Stimulated activated CD4-positive, alpha-beta T cell treated with anti-CD3 and anti-CD28 coated beads, Interleukin-12 subunit alpha, Interleukin-12 subunit beta, amount 100 ng/mL, for 24 hours (primary cell): ENCODE measurements at places on chromosomes 12 and 14.
A peak's percentile ranks its signal among the peaks of the same experiment; 100 is the strongest.

GRCh38 chr12:47870175-47870781 is 34.5 kb downstream of the VDR start:
- no peak for DNase-seq

- no peak for DNase-seq
These were observed 690.3 kb downstream of the AACS start for GRCh38 chr12:125755512-125755911.

DNA sequence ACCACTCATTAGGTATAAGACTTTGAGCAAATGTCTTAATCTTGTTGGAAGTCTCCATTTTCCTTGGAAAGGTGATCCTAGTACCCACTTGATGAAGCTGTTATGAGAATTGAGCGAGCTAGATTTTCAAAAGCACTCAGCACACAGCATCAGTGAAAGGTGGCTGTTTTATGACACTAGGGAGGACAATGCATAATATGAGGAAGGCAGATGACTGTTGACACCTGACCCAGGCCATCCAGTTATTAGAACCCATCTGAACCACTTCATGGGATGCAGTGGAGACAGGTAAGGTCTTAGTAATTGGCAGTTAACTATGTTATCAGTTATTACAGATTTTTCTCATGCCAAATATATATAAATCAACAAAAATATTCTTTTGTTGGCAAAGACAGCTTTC is 369.9 kb upstream of the PDE3A start:
- DNase-seq = no peak

DNA sequence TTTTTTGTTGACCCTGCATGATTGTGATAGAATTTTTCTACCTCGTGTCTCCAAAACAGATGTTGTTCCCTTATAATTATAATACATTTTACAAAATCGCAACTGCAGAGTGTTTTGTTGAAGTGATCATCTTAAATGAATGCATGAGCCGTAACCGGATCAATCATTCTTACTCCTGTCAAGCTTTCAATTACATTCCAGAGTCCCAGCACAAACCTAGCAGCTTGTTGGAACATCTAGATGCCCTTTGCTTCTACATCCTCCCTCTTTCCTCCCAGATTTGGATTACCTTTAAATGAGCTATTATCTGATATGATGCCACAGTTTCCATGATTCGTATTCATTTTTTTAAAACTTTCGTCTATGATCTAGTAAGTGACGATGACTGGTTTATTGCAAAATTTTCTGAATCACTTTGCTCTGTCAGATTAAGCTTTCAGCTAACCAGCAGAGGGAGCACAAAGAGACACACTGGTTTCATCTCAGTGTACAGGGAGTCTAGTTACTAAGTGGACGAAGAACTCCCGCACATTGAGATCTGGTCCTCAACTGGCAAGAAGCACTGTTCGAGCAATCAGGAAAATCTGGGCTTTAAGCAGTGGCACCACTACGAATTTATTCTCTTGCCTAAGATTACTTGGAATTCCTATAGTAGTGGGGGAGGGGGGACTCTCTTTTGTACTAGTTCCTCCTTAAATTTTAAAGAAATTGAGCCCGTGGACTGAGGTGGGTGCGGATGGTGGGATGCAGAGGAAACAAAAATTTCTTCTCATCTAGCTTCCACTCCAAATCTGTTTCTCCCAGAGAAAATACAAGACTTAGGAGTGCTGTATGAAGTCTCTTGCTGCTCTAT is 40.9 kb downstream of the TSHR start:
- no peak for DNase-seq

DNA sequence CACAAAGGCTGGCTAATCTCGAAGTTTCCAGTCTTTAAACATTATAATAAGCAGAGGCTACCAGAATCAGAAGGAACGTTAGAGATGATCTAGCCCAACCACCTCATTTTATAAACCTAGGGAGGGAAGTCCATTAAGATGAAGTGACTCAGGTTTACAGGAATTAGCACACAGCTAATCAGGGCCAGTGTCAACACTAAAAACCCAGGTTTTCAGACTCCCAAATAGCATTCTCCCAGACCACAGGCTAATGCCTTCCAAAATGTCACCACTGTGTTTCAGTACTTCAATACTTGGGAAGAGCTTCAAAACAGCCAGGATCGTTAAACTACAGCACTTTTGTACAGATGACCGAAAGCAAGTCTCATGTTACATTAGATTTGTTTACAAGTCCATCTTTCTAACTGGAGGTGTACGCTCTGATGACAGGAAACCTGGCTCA is 89.2 kb downstream of the FOXN3 start:
- DNase-seq = no peak

DNA sequence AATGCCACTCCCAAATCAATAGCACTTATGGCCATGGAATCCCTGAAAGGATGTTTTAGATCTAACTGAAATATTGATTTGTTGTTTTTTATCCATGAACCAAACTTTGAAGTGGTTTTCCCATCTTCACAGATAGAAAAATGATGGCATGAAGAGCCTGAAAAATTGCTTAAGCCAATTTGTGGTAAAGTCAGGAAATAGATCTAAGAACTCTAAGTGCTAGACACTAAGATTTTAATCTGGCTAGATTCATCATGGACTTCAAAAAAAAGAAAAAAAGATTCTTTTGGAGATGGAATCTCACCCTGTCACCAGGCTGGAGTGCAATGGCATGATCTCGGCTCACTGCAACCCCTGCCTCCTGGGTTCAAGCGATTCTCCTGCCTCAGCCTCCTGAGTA is 45.0 kb upstream of the STRN3 start:
- DNase-seq = no peak

- no peak for DNase-seq
These were observed 11.0 kb downstream of the FKBP3 start for GRCh38 chr14:45123271-45123670.

DNA sequence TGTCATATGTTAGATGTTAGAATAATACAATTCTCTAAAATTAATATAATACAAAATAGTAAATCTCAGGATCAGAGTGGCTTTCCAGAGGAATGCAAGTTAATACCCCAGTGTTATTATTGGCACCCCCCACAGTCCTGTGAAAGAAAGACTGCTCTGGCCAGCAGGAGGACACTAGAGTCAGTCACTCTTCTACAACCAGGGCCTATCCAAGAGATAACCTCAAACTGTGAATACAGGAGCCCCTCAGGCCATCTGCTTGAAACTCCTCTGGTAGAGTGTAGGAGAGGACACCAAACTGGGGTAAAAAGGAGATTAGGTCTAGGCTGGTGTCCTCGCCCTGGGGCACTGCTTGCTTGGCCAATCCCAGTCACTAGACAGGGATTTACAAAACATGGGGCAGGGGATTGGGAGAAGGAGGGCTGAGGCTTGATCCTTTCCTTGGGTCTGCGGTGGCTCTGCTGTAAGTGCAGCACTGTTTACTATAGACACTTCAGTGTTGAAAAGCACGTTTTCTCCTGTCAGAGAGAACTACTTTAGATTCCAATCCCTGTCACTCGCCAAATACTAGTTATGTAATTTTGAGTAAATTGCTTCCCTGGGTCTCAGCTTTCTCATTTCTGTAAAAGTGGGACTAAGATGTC is 44.5 kb upstream of the PTPRR start:
- DNase-seq = no peak

- no peak for DNase-seq
These were observed 51.3 kb downstream of the ZNF664 start for GRCh38 chr12:124024263-124024678.

- no peak for DNase-seq
These were observed 141.3 kb upstream of the FKBP4 start for GRCh38 chr12:2653461-2653965.

DNA sequence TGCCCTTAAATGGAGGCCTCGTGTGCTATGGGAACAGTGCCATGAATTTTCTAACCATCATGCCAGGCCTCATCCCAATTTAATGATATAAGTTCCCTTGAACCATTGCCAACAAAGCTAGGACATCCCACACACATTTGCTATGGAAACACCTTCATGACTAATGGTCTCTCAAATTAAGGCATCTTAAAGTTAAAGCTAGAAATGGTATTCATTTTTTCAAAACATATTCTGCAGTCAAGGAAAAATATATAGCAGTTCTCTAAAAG is 117.3 kb downstream of the BTG1 start:
- DNase-seq = no peak

DNA sequence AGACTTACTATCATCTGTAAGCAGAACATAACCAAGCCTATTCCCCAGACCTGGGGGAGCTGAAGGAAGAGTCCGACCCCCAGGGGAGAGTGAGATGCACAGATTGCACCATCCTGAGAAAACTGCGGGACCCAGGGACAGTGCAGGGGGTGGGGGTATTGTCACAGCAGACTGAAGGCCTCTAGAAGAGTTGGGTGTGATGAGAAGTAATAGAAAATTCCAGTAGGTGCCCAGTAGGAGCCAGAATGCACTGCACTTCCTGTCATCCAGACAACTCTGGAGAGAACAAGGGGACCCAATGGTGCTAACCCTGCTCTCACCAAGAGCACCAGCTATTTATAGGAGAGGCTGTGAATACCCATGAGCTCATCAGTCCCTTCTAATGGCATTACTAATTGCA is 190.1 kb downstream of the BCL11B start:
- no peak for DNase-seq

- DNase-seq = no peak
These were observed 1.1 kb upstream of the LRP1 start for GRCh38 chr12:57127101-57127725.

- DNase-seq = no peak
These were observed 3.9 kb upstream of the PPP1R1A start for GRCh38 chr12:54592316-54592715.

DNA sequence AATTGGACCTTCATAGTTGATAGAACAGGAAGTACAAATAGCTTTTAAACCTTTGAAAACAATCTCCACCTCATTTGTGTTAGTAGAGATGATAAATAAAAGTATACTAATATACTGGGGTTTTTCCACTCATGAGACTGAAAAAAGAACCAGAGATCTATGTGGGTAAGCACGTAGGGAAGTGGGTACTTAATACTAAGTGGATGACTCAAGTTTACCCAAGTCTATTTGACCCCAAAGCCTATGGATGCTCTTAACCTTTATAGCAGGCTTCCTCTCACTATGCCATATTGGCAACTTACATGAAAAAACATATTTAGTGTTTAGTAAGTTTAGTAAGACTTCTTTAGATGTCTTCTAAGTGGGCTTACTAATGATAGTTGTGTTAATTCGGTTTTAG is 49.2 kb upstream of the CHPT1 start:
- no peak for DNase-seq

DNA sequence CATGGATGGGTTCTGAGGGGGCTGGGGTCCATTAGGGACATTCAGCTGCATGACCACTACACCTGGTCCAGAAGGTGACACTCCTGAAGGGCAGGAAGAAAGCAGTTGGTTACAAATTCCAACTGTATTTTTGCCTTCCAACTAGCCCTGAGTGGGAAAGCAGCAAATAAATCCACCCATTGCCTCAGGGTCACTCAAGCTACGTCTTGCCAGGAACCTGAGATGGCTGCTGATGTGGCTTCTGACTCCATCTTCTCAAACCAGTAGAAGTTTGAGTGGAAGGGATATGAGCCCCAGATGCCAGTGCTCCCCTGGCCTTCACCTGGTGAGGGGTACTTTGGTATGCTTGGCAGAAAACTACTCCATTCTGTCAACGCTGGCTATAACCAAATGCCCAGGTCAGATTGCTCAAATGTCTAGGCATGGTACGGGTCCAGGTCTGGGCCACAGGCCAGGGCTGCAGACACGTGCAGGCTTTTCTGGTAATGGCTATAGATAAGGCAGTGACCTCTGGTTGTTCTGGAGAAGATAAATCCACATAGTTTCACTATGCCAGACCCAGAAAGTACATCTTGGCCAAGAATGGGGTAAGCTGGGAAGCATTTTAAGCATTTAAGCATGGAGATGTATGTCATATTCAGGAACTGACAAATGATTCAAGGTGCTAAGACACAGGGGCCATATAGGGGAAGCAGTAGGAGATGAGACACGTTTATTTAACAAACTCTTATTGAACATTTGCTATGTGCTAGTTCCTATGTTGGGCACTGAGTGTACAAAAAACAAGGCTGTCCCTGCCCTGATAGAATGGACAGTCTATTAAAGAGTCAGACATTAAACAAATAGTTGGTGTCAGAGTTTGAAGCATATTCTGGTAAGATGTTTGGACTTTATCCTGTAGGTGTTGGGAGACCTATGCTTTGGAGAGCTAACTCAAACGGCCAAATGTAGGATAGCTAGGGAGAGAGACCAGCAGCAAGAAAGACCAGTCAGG is 8.3 kb upstream of the STAC3 start:
- no peak for DNase-seq

GRCh38 chr12:49347311-49348193 is 864 bp downstream of the DNAJC22 start:
- DNase-seq = peak; percentile 64

DNA sequence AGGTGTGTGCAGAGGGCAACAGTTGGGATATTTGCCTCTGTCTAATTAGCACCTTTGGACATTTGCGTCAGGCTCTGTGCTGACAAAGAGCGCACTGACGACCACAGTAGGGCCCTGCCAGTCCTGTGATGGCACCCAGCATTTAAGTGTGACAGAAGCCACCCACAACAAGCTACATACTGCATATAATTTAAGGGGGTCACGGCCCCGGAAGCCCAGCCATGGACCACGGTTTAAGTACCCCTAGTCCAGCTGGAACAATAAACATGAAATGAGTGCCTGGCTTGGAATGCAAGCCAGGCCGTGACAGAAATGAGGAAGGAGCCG is 16.8 kb upstream of the DYNC1H1 start:
- no peak for DNase-seq

DNA sequence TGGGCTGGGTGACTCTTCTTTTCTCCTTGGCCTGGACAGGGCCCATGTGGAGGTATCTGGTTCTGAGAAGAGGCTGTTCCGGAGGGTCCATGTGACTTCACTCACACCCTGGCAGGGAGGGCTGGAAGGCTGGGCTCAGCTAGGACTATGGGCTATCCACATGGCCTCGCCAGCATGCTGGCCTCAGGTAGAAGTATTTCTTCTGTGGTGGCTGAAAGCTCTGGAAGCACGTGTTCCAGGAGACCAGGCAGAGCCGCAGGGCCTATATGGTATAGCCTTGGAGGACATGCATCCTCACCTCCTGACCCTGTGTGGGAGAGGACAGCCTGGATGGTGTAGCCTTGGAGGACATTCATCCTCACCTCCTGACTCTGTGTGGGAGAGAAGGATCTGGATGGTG is 38.2 kb upstream of the FZD10 start:
- DNase-seq = no peak

- DNase-seq = no peak
These were observed 95.4 kb downstream of the NKX2-1 start for GRCh38 chr14:36424478-36425102.

DNA sequence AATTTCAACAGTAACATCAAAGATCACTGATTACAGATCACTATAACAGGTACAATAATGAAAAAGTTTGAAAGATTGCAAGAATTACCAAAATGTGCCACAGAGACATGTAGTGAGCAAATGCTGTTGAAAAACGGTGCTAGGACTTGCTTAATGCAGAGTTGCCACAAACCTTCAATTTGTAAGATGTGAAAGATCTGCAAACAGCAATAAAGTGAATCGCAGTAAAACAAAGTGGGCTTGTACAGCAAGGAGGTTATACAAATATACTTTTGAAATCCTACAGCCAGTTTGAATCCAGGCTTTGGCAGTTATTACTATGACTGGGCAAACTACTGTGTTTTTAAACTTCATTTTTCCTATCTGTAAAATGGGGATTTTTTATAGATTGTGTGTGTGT is 1.0 kb upstream of the PLEKHA5 start:
- no peak for DNase-seq
